Memory B cell (primary cell): ENCODE measurements at places on chromosomes 1 and 21.

GRCh38 chr1:198725090-198725489 is 86.2 kb downstream of the PTPRC start:
- no peak for DNase-seq

DNA sequence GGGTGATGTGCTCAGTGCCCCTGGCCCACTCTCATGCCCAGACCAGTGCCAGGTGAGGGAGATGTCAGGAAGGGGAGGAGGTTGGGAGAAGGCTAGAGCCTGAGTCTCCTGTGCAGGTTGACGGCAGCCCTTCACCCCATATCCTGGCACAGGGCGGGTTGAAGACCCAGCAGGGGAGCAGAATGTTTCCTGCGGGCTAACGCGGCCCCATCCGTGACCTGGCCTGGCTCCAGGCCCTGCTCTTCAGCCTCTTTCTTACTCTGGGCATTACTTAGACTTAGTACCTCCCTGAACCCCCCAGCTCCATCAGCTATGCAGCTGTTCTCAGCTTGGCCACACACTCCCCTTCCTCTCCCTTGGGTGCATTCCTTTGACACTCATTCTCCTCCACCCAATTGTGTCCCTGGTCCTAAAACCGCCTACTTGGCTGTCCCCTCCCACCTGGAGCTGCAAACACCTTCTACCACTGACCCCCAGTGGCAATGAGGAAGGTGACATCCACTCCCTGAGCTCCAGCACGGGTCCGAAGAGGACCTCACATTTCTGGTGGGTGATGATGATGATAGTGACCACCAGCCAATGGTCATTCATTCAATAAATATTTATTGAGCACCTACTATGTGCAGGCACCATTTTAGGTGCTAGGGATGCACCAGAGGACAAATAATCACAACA is 179.0 kb downstream of the PTPRU start:
- DNase-seq, result no peak

- DNase-seq, result peak; percentile 56
These were observed 570 bp upstream of the PEX10 start for GRCh38 chr1:2412773-2413494.

- no peak for DNase-seq
These were observed 8.1 kb downstream of the ADPRS start for GRCh38 chr1:36096500-36097432.

DNA sequence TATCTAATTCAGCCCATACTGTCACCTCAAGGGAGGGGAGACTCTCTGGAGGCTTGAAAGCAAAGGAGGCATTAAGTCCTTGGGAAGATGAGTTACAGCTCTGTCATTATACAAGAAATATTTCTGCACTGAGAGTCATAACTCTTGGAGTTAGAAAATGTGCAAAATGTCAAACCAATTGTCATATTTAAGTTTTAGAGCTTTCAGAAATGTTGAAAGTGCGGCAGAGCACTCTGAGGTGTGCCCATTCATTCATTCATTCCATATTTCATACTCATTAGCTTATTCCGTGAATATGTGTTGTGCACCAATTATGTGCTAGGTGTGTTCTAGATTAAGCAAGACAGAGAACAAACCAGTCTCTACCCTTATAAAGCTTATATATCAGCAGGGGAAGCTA is 87.1 kb downstream of the HUNK start:
- no peak for DNase-seq

DNA sequence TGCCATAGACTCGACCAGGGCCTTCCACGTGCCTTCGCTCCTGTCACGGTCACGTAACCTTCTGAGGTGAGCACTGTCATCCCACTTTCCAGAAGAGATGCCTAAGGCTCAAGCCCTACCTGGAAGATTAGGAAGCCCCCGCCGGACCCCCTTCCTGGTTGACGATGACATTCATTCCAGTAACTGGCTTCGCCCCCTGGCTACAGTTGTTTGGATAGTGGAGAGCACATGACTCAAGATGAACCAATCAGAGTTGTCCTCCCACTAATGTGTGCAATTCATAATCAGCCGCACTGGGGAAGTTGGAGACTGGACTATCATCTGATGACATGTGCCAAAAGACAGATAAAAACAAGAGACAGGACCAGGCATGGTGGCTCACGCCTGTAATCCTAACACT is 104.0 kb upstream of the GJB5 start:
- no peak for DNase-seq

- DNase-seq, result no peak
These were observed 30.1 kb upstream of the PARP1 start for GRCh38 chr1:226438007-226438406.

DNA sequence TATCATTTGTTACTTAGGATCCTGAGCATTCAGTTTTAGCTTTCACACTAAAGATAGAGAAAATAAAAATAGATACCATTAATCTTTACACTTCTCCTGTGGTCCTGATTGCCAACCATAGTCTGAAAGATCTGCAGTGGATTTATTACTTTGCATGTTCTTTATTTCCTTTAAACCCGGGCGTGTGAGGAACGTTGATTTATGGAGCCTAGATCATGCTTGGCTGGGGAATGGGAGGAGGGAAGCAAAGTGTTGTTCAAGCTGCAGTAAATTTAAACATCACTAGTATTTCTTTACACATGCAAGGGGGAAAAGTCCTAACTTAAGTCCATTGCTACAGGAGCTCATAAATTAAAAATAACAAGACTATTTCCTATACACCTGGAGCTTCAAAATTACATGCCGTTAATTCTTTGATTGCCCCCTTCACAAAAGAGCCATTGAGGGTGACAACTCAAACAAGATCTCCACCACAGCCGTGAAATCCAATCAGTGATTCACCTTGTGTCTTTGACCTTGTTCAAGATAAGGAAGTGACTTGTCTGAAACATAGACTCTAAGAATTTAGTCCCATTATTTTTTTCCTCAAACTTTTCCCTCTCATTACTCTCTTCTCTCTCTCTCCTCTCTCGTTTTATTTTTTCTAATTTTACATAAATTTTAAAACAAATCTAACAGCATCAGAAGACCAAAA is 282.7 kb downstream of the KIF26B start:
- no peak for DNase-seq

GRCh38 chr1:168031627-168032026 is 94.8 kb upstream of the MPC2 start:
- no peak for DNase-seq

GRCh38 chr1:198258491-198258890 is 101.7 kb downstream of the NEK7 start:
- no peak for DNase-seq

DNA sequence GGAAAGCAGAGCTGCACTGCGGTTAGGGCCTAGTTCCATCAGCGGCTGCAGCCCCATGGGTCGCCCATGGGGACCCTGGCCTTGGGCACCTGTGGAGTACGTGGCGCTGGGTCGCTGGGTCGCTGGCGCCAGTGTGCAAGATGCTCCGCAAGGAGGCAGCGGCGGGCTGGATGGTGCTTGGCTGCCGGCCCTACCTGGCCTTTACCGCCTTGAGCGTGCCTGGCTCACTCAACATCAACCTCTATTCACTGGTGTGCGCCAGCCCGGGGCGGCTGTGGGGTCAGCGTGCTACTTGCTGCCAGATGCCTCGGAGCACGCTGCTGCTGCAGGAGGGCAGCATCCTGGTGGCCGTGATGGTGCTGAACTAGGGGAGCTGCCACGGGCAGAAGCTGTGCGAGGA is 85.1 kb upstream of the RHOU start:
- no peak for DNase-seq

DNA sequence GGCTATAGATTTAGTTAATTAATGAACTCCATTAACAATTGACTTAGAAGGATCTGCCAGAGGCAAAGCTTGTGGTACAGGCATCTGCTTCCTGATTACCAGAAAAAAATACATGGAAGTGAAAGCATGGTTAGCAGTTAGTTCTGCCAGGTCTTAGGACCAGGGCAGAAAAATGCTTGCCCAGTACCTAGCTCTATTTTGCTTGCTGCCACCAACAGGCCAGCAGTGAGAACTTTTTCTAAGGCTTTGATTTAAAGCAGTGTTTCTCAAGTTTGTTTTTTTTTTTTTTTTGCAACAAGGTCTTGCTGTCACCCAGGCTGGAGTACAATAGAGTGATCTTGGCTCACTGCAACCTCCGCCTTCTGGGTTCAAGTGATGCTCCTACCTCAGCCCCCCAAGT is 16.4 kb upstream of the MTF1 start:
- DNase-seq, result no peak

- DNase-seq, result no peak
These were observed 46.9 kb downstream of the GIPC2 start for GRCh38 chr1:78092643-78093042.

DNA sequence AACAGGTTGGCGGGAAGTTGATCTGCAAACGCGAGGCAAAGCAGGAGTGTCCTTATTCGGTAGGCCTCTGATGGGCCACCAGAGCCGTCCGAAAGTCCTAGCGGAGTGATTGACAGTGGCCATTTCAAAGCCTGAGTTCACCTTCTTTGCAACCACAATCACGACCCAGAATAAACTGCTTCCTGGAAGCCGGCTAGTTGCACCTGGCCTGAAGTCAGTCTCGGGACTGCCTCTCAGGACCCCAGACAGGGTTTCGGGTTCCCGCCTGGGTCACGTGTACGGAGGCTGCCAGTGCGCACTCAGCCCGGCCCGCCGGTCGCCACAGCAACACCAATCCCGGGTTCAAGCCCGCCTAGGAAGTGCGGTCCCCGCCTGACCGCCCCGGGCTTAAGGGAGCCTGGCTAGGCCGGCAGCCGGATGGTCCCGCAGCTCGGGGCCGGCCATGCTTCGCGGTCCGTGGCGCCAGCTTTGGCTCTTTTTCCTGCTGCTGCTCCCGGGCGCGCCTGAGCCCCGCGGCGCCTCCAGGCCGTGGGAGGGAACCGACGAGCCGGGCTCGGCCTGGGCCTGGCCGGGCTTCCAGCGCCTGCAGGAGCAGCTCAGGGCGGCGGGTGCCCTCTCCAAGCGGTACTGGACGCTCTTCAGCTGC is at the start of gene TOR3A:
TSS of gene TOR3A (plus strand) at position 384 of the 646 bp plus-strand sequence. CDS start at position 443, 59 bp downstream.
- DNase-seq, result peak; percentile 90

DNA sequence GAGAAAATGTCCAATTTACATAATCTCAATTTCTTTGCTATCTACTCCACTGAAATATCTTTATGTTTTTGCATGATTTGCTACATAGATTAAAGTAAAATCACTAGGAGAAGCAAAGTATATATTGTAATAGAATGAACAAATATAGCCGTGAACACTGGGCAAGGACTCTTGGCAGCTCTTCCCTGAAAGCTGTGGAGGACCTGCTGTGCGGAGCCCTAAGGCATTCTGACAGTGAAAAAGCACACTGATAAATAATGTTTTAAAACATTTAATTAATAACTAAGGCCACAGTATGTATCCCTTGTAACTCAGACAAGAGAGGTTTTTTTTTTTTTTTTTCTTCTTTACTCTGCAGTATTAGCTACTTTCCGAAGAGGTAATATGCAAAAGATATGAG is 256.1 kb upstream of the DPYD start:
- DNase-seq, result no peak

DNA sequence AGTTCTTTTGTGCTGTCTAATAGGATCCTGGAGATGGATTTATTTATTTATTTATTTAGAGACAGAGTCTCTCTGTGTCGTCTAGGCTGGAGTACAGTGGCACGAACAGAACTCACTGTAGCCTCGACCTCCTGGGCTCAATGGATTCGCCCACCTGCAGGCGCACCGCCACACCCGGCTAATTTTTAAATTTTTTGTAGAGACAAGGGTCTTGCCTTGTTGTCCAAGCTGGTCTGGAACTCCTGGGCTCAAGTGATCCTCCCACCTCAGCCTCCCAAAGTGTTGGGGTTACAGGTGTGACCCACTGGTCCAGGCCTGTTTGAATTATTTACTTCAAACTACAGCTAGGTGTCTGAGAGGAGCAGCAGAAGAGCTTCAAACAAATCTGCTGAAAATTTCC is 9.6 kb upstream of the SPEN start:
- DNase-seq, result no peak

DNA sequence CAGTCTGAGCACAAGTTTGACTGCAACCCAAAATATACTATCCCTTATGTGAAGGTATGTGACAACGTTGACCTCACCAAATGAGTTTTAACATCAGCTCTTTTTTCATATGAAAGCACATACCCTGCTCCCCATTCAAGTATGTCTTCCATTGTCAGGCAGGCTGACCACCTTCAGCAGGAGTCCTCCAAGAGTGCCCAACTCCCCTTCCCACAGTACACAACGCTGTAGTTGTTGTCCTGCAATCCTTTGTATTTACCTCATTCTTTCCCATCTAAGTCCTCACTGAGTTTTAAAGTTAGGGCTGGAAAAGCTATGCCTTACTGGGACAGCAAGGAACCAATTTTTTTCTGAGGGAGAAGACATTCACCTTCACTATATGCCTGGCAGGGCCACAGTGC is 14.7 kb downstream of the SFPQ start:
- no peak for DNase-seq

GRCh38 chr1:66276218-66276617 is 257.7 kb upstream of the SGIP1 start:
- no peak for DNase-seq

DNA sequence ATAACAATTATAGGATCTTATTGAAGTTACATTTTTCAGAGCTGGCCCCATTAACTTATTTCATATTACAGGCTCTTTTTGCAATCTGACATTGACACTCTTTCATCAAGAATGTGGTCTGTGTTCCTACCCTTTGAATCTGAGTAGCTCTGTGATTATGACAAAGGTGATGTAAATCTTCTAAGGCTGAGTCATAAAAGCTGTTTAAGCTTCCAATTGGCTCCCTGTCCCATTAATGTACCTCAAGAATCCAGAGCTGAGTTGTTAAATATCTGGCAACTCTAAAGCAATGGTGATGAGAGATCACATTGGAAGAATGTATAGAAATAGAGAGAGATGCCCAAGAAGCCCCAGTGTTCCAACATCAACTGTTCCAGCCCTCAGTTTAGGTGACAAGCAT is 178.5 kb upstream of the DEPDC1 start:
- DNase-seq, result no peak

DNA sequence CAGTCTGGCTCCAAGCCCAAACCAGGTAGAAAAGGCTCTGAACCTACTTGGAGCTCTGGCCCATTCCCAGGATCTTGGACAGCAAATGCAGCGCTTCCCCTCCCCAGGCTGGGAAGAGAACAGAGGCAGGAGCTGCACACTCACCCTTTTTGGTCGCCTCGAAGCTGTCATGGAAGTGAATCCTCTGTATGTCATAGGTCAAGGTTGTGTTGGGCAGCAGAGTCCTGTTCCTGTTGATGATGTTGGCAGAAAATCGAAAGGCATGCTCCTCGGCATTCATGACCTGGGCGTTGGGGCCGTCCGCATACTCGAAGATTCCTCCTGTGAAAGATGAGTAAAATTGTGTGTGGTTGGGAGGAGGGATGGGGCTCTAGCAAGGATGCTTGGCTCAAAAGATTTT is 143.5 kb downstream of the GRIK3 start:
- DNase-seq, result no peak

DNA sequence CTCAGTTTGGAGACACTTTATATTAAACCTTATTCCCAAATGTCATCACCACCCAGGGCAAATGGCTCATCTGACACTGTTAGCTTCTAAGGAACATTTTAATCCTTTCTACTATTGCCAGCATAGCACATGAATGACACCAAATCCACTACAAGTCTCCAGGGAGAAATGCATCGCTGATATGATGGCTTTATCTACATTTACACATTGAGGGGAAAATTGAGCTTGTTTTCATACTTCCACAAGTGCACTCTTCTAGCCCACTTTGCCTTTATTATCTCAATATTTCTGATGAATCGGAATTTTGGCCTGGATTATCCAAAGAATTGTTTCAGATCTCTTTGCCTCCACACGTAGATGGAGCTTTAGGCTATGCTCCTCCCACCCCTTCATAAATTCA is 75.4 kb downstream of the RUNX1 start:
- no peak for DNase-seq

GRCh38 chr21:34031835-34032370 is 41.5 kb upstream of the MRPS6 start:
- no peak for DNase-seq

GRCh38 chr1:231351816-231352215 is 13.7 kb downstream of the SPRTN start:
- DNase-seq, result no peak

- no peak for DNase-seq
These were observed 9.4 kb upstream of the ATP6V1G3 start for GRCh38 chr1:198549866-198550265.
